Ecto neural progenitor cell (in vitro differentiated cells): ENCODE measurements at places on chromosomes 13 and 19.
A peak's percentile ranks its signal among the peaks of the same experiment; 100 is the strongest.

DNA sequence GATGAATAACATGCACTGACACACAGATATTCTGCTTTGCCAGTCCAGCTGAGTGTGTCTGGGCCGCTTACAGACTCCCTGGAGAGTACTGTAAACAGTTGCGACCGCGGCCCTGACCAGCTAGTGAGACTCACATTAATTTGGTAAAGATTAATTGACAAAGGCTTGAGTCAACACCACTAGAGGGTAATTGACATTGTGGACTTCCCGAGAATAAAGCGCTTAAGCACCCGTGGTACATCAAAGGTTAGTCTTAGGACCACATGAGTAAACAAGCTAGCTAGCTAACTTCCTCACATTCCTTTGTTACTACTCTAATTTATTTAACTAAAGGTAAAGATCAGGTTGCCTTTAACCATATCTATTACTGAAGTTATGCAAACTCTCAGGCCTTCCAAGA lies 624.4 kb upstream of the ARGLU1 start:
- DNase-seq: no peak

GRCh38 chr13:48093588-48093987 lies 1.3 kb downstream of the MED4 start:
- DNase-seq: no peak

DNA sequence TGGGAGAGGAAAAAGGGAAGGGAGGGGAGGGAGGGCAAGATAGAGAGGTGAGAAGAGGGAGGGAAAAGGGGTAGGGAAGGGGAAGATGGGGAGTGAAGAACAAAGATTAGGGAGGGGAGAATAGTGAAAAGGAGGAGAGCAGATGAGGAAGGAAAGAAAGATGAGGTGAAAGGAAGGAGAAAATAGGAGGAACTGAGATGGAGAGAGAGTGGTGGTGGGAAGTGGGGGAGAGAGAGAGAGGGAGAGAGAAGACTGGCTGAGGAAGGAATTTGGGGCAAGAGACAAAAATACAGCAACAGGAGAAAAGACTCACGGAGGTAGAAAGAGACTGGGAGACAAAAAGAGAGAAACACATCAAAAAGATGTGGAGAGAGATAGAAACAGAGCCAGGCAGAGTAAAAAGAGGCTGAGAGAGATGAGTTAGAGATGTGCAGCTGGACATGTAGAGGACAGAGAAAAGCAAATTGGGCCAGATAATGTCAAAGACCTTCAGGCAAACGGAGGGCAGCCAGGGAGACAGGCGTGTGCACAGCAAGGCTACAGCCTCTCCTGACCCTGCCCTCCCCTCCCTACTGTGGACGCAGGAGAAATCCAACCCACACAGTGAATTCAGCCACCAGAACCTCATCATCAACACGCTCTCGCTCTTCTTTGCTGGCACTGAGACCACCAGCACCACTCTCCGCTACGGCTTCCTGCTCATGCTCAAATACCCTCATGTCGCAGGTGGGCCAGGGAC lies 49.4 kb upstream of the CYP2B6 start:
- no peak for DNase-seq

GRCh38 chr13:28220166-28220565 lies 81.8 kb downstream of the PAN3 start:
- no peak for DNase-seq

DNA sequence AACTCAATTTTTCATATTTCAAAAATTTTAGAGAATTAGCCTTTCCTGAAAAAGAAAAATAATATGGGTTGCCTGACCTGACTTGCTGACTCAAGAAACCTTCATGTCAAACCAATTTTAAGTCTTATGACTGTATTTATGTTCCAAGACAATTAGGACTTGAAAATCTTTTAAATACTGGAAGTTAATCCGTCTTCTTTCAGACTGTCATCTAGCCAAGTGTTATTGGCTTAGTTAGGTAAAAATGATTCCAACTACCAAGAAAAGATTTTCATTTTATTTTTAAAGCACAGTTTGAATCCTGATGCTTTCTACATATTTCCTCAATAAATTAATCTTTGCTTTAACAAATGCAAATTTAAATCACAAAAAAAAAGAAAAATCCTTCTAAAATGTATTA lies 337.6 kb downstream of the SLITRK6 start:
- DNase-seq: no peak

GRCh38 chr19:51084505-51084904 lies 1.8 kb upstream of the KLK14 start:
- no peak for DNase-seq

- DNase-seq: no peak
Observed at GRCh38 chr19:47494211-47494547, 10.2 kb upstream of the KPTN start.

DNA sequence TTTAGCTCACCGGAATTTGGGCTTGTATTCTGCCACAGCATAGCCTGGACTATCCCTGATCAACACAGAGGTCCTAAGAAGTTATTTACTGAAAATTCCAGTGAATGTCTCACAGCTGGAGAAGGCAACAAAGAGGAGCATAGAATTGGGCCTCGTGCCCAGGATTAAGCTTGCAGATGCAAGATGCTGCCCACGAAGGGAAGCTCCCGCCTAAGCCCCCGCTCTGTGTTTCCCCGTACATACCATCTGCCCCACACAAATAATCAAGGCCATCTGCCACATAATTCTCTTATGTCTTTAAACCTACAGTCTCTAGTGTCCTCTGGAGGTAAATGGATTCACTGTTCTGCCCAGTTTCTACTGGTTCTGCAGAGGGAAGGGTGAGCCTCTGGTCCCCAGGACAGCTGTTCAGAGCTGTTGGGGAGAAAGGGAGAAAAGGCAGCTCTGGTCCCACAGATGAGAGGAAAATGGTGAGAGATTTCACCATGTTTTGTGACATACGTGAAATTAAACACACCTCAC lies 7.4 kb upstream of the TPP2 start:
- DNase-seq: no peak

- no peak for DNase-seq
Observed at GRCh38 chr13:110263888-110264287, 43.1 kb downstream of the COL4A1 start.

GRCh38 chr19:38049105-38049649 lies 142.2 kb downstream of the SIPA1L3 start:
- DNase-seq: no peak

DNA sequence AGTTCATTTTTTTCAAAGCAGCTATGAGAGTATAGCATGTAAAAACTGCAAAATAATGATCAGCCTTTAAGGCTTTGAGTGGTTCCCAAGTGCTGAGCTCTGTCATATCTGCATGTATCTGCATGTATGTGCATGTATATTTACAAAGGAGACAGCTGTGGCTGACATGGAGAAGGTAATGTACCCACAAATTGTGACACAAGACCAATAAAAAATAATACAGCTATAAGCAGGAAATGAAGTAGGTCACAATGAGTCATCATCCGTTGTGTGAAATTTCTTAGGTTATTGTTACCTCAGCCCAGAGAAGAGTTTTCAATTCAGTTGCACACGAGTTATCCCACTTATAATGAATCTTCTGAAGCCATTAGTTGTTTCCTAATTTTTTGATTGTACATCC lies 60.9 kb upstream of the MED4 start:
- DNase-seq: no peak

DNA sequence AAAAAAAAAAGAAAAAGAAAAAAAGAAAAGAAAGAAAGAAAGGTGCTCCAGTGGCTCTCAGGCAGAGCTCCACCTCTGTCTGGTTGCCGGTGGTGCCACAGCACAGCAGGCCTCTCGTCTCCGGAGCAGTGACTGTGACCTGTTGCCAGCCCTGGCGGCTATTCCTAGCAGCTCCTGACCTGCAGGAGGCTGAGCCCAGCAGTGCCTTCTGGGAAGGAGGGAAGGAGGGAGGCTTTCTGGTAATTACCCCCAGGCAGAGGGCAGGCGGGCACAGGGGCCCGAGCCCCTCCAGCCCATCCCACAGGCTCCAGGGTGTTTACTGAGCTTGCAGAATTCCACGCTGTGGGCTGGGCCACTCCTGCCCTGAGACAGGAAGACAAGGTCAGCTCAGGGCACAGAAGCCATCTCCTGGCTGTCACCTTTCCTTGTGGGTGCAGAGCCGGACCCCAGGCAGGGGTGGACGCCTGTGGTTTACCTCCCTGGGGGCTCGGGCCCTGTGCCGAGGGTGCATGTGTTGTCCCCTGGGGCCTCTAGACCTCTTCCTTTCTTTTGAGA lies 77.9 kb downstream of the GNG7 start:
- DNase-seq: peak; percentile 67

DNA sequence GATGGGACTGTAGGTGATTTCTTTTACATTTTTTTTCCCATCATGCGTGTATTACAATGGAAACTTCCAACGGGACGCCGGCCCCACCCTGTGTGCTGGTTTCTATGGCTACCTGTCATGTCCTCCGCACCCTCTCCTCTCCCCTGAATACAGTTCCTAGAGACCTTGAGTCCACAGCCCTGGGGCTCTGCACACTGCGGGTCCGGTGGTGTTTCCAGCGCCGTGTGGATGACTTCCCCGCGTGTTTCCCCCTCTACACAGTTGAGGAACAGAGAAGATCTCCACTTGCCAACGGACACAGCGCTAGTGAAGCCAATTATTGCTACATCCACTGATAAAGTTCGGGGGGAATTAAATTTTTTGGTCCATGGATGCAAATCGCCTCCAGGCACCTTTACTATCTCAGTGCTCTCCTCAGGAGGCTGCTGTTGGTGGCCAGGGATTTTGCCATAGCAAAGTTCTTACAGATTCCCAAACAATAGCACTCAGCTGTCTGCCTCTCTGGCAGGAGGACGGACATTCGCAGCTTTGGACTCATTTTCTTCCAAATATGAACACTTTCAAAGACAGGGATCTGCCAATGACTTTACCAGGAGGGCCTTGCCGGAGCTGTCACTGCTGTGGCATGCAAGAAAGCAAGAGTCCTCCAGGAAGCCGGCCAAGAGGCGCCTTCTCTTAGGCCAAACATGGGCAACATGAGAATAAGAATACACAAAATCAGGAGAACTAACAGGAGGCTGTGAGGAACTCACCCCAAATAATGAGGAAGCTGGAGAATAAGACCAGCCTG lies 39.3 kb upstream of the GAS6 start:
- no peak for DNase-seq

- no peak for DNase-seq
Observed at GRCh38 chr19:7699417-7700401, 2.2 kb downstream of the FCER2 start.

DNA sequence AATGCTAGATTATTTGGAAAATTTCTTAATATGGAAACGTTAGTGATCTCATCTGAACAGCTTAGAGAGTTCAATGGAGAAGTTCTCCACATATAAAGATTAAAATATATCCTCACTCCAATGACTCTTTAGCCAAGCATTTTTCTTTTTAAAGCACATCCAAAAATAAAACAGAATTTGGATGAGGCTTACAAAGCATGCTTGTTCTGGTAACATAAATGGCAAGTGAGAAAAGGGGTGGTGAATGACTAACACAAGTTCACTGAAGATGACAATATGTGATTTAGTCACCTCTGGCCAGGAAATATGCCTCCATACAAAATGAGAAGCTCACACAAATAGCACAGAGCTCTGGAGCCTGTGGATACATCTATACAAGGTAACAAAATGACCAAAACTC lies 253.0 kb downstream of the PCDH20 start:
- DNase-seq: no peak

DNA sequence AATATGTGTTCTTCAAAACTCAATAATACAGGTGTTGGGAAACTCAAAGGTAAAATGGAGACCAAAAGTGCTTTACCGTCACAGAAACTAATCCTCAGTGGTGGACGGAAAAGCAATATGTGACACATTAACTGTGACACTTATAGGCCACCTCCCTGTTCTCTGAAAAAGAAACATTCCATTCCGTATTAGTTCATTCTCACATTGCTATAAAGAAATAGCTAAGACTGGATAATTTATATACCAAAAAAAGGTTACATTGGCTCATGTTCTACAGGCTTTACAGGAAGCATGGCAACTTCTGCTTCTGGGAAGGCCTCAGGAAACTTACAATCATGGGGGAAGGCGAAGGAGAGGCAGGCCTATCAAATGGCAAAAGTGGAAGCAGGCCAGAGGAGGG lies 435.3 kb upstream of the HTR2A start:
- DNase-seq: no peak

GRCh38 chr13:28755546-28755870 lies 36.7 kb upstream of the SLC46A3 start:
- DNase-seq: no peak

- DNase-seq: no peak
Observed at GRCh38 chr19:46179076-46179759, 31.2 kb downstream of the IGFL2 start.

DNA sequence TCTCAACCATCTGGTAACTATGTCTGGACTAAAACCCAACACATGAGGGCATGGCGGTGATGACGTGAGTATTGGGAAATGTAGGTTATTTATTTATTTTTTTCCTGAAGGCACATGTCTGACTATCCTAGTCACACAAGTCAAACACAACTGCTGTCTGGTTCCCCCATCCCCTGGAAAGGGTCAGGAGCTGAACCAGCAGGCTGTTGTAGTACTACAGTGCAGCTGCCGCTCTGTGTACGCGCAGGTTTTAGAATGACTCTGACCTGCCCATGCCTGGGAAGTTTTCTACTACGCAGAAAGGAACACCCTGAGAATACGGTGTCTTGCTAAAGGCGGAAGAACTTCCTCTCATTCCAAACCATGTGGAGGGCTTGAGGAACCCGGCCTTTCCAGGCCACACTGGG lies 1.2 kb downstream of the SLC7A1 start:
- no peak for DNase-seq

DNA sequence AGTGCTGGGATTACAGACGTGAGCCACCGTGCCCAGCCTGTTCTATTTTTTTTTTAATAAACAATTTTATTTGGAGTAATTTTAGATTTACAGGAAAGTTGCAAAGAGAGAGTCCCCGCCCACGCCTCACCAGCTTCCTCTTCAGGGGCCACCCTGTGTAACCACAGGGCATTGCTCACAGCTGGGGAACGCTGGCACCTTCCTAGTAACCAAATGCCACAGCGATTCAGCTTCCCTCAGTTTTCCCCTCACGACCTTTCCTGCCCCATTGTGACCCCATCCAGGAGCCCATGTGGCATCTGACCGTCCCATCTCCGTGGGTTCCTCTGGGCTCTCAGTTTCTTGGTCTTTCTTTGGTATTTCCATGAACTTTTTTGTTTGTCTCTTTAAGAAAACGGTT lies 83.9 kb downstream of the GNG7 start:
- no peak for DNase-seq

DNA sequence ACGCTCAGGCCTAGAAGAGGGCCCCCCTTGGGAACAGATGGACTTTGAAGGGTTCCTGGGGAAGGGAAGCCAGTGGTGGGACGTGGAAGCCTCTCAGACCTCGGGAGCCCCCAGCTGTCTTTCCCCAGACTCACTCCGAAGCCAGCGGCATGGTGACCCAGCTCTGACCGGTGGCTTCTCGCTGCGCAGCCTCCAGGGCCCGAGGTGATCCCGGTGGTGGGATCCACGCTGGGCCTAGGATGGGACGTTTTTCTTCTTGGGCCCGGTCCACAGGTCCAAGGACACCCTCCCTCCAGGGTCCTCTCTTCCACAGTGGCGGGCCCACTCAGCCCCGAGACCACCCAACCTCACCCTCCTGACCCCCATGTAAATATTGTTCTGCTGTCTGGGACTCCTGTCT lies 24.6 kb downstream of the HPN start:
- DNase-seq: no peak
